DMS79 (cell line): ENCODE measurements at places on chromosomes 5 and 9.

- no peak for DNase-seq
These were observed 6.2 kb downstream of the PPP1R26 start for GRCh38 chr9:135485832-135486231.

DNA sequence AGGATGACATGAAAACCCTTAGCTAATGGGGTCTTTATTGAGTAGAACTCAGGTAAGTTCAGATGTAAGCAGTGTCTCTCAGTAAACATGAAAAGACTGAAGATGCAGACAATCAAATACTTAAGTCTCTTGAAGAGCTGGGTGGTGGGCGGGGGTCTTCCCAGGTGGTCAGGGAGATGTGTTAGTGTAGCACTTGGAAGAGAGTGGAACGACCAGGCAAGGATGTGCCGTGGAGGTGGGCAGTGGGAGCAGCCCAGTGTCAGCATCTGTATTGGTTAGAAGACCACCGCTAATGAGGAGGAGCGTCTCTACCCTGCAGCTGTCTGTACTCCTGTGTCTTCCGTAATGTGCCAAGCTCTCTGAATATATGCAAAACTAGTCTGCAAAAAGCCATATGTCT, 4.4 kb downstream of the S1PR3 start:
- DNase-seq: no peak

DNA sequence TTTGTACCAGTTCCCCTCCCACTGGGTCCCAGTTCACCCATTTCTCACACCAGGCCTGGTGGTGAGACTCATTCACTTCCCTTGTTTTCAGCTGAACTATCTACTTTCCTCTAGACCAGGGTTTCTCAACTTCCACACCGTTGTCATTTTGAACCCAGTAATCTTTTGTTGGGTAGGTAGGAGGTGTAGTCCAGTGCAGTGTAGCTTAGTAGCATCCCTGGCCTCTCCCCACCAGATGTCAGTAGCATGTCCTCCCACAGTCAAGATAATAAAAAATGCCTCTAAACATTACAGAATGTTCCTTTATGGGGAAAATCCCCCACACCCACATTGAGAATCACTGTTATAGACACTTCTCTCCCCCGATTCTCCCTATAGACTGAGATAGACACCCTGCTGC, 299.1 kb downstream of the EPB41L4A start:
- no peak for DNase-seq

DNA sequence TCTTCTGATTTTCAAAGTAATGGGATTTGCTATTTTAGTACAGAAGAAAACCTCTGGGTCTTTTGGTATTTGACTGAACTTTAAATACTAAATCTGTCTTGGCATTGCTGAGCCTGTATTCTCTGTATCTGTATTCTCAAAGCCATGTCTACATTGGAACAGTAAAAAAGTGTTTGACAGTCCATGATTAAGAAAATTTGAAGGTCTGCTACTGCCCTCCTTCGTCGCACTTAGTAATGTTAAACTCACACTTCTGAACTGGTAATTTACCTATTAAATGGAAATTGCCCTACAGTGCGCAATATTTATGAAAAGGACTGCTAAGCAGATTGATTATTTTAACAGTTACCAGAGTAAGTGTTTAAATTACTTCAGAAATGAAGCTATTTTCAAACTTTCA, 165.7 kb upstream of the SMC2 start:
- no peak for DNase-seq

- DNase-seq: no peak
These were observed 2.6 kb upstream of the PRRC1 start for GRCh38 chr5:127514816-127515215.

- DNase-seq: no peak
These were observed 112.4 kb downstream of the INIP start for GRCh38 chr9:112605518-112605917.
